Fibroblast of skin of abdomen (primary cell): ENCODE measurements at places on chromosomes 3 and 15.

DNA sequence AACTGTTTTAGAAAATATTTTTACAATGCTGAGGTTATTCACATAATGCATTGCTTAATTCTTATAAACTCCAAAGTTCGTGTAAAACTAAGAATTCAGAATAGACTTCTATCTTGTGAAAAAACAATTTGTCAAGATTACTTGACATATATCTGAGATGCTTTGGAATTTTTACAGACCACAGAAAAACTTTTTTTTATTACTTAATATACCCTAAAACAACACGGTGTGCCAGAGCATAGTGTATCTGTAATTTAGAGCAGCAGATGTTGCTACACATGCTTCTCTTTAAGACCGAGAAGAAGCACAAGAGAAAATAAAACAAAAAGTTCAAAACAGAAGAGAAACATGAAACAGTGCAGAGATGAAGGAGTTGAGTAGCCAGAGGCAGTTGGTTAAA is 26.4 kb downstream of the ASB7 start:
- peak; percentile 68 for DNase-seq

GRCh38 chr3:73848173-73848906 is 223.6 kb upstream of the PDZRN3 start:
- DNase-seq = peak; percentile 37

- no peak for DNase-seq
These were observed 300.0 kb downstream of the IGSF11 start for GRCh38 chr3:118734664-118735063.

- DNase-seq = no peak
These were observed 176.2 kb upstream of the TOPAZ1 start for GRCh38 chr3:44065311-44066094.

DNA sequence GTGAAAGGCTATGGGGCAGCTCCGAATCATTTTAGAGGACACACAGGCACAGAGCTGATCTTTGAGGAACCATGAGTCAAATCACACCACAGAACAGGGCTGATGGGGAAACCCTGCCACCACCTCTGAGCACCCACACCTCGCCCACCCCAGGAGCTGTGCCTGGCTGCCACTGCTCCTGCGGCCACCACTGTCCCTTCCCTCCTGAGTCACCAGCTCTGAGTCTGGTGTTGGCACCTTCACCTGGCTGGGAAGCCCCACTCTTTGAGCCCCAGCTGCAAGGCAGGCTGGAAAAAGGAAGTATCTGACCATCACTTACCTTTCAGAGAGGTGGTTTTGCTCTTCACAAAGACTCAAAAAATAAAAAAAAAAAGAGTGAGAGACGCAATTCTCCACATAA is 63.6 kb upstream of the MEF2A start:
- DNase-seq = no peak

DNA sequence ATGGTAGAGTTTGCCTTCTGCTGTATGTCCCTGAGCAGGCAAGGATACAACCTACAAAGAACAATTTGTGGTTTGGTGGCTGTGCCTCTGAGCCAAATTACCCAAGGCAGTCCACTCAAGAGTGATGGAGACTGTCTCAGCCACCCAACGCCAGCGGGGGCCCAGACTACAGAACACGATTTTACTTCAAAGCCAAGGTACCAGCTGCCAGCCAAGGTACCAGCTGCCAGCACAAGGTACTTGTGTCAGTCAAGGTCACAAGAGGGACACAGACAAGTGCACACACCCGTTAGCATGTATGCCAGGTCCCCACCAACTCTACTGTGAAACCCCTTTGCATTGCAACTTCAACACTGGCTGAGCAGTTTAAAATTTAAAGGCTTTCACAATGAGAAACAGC is 23.5 kb downstream of the COLQ start:
- DNase-seq = no peak

DNA sequence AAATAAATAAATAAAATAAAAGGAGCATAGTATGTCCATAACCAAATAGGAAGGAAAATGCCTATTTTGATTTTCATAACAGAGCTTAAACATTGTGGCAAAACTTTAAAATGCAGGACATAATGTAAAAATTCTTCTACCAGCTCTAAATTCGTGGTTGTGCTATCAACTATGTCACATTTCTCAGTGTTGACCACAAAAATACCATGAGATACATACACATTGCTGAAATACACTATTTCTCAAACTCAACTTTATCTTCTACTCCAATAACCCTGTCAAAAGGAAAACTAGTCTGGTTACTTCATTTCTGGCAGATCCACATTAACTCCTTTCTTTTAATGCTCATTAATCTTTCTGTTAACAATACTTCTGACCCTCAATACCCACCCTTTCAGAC is 523.2 kb downstream of the FHIT start:
- peak; percentile 53 for DNase-seq

DNA sequence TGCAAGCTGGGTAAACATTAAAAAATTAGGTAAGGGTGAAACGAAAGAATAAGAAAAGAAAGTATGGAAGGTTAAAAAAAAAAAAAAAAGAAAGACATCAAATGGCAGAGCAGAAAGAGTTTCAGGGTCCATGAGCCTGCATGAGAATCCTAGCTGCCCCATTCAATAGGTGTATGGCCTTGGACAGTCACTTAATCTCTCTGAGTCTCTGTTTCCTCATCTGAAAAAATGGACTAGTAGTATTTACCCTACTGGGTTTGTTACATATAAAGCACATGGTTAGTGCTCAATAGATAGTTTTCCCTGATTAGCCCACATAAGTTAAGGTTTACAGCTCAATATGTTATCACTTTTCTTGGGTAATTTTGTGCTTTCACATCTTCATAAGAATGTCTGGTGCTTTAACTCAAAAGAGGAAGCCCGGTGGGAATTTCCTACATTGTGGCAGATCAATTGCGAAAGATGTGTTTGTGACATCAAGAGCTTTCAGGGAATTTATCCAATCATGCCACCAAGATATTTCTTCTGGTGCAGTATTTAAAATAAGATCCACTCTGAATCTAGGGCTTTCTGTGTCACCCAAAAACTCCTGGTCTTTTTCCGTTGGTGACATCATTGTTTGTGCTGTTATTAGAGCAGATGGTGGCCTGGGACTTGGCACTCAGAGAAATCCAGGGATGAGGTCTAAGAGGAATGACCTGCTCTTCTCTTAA is 57.2 kb upstream of the UBE2E1 start:
- DNase-seq = peak; percentile 70

GRCh38 chr3:25679166-25679565 is 14.5 kb upstream of the TOP2B start:
- DNase-seq = no peak

DNA sequence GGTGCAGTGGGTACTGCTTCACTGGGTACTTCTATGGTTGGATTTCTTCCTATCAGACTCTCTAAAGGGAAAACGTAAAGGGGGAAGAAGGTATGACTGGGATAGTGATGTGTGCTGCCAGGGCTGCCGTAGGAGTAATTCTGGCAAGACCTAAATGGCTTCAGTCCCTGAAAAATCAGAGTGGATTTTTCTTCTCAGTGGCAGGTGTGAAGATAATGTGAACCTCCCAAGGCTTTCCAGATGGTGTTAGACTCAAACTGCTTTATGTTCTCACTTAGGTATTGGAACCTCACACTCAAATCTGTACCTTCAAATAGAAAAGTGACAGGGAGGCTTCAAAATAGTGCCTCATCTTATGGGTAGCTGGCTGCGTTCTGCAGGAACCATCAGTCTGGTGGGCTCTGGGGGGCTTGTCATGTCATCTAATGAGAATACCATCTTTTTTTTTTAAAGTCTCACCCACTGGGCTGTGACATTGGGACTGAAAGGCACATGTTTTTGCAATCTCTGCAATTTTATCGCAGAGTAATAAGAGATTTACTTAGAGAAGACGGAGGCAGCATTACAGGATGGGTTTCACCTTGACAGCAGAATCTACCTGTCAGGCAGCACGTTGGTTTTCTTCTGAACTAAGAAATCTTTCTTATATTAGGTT is 28.5 kb downstream of the MINDY4B start:
- no peak for DNase-seq
